Activated naive CD8-positive, alpha-beta T cell treated with anti-CD3 and anti-CD28 coated beads, Interleukin-2, amount 50 U/mL, for 16 hours (primary cell): ENCODE measurements at places on chromosomes 2 and 18.

- DNase-seq = no peak
Measured at GRCh38 chr2:46230115-46230571, 67.1 kb upstream of the EPAS1 start.

DNA sequence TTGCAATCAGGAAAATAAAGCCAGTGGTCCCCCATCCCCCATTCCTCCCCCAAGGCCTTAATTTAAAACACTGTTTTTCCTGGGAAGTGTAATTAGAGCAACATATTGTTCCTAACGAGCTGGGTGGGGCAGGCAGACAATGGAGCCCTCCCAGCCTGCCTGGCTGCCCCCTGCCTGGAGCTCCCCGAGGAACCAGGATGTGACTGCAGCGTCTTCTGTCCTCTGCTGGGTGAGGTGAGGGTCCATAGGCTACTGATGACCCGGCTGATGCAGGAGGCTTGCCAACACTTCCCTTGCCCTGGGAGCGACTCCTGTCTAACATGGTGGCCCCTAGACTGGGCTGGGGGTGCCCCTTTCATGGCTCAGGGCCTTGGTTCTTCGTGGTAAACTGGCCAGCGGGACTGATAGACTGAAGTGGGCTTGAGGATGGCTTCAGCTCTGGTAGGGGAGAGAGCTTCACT lies 152.4 kb downstream of the DYSF start:
- DNase-seq = no peak

- DNase-seq = no peak
Measured at GRCh38 chr2:197137826-197138477, 172.6 kb downstream of the ANKRD44 start.

- DNase-seq = no peak
Measured at GRCh38 chr2:215283221-215283620, 28.6 kb upstream of the ATIC start.

DNA sequence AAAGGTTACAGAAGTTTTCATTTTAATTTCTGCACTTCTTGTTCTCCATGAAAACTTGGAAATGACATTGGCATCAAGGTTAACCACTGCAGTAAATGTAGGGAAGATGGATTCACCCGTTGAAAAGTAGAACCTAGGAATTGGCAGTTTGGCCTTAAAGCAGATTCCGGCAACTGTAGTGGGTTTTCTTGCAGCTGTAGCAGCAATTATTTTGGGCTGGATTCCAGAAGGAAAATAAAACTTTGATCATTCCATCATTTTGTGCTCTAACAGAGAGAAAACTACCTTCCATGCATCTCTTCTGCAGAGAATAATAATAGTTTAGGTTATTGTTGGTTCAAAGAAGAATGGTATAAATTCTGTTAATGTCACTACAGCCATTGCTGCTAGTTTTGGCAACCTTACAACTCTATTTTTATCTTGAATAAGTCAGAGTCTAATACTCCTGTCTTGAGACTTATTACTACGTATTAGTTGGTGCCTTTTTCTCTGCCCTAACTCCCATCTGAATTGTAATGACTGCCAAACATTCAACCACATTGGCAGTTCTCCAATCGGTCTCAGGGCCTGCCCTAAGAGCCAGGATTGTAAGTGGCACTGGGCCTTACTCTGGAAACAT lies 178.1 kb upstream of the PIEZO2 start:
- DNase-seq = no peak

DNA sequence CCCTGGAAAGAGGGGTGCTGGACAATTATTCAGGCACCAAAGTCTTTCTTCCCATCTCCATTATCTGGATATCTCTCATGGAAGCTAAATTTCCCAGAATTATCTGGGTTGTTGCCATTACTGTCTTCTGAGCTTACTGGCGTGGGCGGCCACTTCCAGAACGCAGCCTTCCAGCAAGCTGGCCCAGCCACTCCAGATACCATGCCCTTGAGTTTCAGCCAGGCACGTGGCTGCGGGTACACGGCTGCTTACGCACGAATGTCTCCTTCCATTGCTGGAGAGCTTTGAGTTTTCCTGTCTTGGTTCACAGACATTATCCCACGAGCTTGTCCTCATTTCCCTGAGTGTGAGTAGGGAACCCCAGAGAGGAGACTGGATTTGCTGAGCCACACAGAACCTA lies 32.7 kb downstream of the CELF4 start:
- no peak for DNase-seq

GRCh38 chr18:55529581-55529980 lies 58.4 kb downstream of the TCF4 start:
- no peak for DNase-seq

DNA sequence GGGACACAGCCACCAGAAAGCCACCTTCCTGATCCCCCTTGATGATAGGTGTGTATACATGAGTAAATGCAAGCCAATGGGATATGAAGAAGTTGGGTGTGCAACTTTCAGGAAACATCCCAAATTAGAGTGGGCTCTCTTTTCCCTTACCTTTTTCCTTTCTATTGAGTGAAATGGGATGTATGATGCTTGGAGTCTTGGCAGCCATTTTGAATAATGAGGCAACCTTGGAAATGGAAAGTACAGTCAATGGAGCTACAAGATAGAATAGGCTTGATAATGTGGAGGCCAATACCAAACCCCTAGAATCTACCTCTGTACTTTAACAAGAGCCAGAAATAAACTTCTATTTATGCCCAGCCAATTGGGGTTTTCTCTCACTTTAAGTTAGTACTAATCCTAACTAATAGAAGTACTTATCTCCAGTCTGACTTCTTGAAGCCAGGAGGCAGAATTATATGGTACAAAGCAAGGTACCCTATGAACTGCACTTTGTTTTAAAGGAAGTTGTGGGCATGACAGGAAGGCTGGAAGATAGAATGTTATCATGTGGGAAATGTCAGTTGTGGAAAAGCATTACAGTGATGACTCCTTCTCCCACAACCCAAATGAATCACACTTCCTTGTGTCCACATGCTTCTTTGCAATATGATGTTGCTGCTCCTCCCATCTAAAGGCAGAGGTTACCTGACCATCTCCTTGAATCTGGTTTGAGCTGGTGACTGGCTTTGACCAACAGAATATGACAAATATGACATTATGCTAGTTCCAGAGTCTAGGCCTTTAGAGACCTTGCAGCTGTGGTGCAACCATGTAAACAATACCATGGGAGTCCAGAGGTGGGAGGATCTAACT lies 12.9 kb upstream of the NABP1 start:
- DNase-seq = no peak

DNA sequence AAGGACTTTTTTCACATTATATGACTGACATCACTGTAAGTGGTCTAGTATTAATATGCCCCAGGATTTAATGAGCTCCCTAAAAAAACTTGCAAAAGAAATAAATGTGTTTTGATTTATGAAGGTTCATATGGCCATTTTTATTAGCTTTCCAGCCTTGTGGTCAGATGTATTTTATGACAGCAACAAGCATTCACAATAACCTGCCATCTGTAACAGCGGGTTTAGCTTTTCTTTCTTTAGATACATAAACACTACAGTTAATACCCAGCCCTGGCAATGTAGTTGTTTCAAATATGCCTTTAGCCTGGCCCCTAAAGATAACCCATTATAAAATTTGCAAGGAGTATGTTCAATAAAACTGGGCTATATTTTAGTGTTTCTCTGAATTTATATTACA lies 1063.8 kb downstream of the SOCS6 start:
- no peak for DNase-seq

DNA sequence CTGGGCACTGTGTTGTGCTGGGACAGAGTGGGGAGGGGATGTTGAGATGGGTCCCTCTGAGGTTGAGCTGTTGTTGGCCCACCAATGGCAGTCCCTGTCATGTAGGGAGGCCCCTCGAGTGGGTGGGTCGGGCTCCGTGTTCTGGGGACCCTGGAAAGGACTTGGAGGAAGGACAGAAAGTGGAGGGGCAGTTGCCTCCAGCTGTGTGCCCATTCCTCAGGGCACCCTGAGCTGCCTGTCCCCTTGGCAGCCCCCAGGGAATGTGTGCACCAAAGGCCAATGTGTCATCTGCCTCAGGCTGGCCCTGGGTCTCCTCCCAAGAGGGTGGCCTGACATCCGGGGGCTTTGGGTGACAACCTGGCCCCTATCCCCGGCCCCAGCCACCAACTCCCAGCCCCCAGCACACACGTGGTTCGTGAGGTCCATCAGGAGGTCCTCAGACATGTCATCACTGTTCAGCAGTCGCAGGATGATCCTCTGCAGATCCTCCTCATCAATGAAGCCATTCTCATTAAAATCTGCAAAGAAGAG lies 57.7 kb downstream of the CIB4 start:
- DNase-seq = no peak

DNA sequence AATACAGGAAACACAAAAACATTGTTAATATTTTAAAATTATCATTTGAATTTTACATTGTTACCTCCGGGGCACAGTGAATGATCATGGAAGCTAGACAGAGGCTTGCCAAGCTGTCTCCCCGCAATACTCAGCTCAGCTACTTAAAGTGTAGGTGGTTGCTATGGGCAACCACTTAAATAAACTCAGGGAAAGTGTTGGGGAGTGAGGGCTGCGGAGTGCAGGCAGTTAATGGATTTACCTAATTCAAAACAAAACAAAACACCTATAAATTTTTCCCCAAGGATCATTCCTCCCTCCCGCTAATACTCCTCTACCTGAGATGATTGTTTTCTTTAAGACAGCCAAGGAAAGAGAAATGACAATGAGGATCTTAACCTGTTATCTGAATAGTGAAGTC lies 349.5 kb downstream of the TGIF1 start:
- no peak for DNase-seq

DNA sequence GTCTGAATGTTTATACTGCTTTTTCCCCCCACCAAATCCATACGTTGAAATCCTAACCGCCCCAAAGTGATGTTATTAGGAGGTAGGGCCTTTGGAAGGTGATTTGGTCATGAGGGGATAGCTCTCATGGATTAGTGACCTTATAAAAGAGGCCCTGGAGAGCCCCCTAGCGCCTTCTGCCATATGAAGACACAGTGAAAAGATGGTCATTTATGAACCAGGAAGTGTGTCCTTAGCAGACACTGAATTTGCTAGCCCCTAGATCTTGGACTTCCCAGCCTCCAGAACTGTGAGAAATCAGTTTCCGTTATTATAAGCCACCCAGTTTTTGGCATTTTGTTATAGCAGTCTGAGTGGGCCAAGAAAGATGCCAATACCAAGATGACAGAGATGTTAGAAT lies 7.2 kb upstream of the TSN start:
- no peak for DNase-seq
